Cerebellum (tissue), 4 donors: ENCODE measurements at places on chromosomes 5 and 9. TPM values are rescaled to one million over a fixed set of nuclear protein-coding genes. Genes with fewer than 3 reads are reported as not detected.

Gene ACOT12
- total RNA-seq = 2.4 TPM

Gene ADAM19
- 11.8 TPM for total RNA-seq

Gene SAP30L
- total RNA-seq = 15.1 TPM

Gene PRRC1
- 47.6 TPM for total RNA-seq

Gene FOXD4L4
- 0.45 TPM for total RNA-seq

Gene CTXN3
- total RNA-seq = 2.8 TPM

Gene SPINK6
- total RNA-seq = not detected

Gene PRUNE2
- total RNA-seq = 25.2 TPM

Gene MEIKIN
- not detected for total RNA-seq

Gene RNF183
- not detected for total RNA-seq

Gene ABO
- 0.27 TPM for total RNA-seq

Gene ADGRV1
- total RNA-seq = 249 TPM

Gene SLIT3
- total RNA-seq = 7.3 TPM
